ENCODE measurements at places on chromosomes 6 and 20.

- H3K4me1 ChIP-seq, result no peaks in the 10 kb centered on the region
- no peaks in the 10 kb centered on the region for H3K36me3 ChIP-seq
- DNase-seq, result no peak
Measured at GRCh38 chr6:40195428-40196134, 261.3 kb upstream of the MOCS1 start.

DNA sequence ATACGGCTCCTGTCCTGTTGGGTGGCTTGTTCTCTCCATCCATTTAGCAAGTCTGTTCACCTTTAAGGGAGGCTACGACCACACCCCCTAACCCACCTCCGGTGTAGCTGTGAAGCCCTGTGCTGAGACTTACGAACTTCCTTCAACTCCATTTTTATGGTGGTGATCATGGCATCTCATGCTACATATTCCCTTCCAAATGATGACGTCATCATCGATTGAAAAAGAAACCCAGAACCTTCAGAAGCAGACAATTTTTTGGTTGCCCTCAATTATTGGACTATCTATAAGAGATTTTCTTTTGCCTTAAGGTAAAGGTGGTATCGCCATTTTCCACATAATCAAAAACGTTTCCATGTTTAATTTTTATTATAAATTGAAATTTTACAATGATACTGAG, 389.0 kb downstream of the CBLN4 start:
- DNase-seq, result no peak
- H3K4me1 ChIP-seq, result no peaks in the 10 kb centered on the region
- no peaks in the 10 kb centered on the region for H3K27me3 ChIP-seq
- no peak overlapping the region for H3K4me3 ChIP-seq
- no peaks in the 10 kb centered on the region for H3K36me3 ChIP-seq

GRCh38 chr6:148265054-148265453, 77.6 kb upstream of the SASH1 start:
- no peak overlapping the region for H3K4me3 ChIP-seq
- DNase-seq, result no peak
- peaks cover 37% of the 10 kb centered on the region for H3K27me3 ChIP-seq
- peaks cover 2% of the 10 kb centered on the region for H3K4me1 ChIP-seq
- no peak overlapping the region for H3K27ac ChIP-seq

GRCh38 chr6:71463061-71463460, 174.4 kb downstream of the OGFRL1 start:
- no peak for DNase-seq
- H3K4me1 ChIP-seq, result no peaks in the 10 kb centered on the region
- H3K27me3 ChIP-seq, result peaks cover 5% of the 10 kb centered on the region
- no peak overlapping the region for H3K27ac ChIP-seq
- no peaks in the 10 kb centered on the region for H3K36me3 ChIP-seq
